ENCODE measurements at places on chromosomes 5 and 9. TPM values are rescaled to one million over a fixed set of nuclear protein-coding genes. Genes with fewer than 3 reads are reported as not detected.

The IL7R gene
- total RNA-seq: 10.6 TPM

The UNC5A gene
- not detected for total RNA-seq

- H3K4me1 ChIP-seq: peaks cover 55% of the 10 kb centered on the region
These were observed 254.5 kb downstream of the ARRDC3 start for GRCh38 chr5:91128604-91129003.

DNA sequence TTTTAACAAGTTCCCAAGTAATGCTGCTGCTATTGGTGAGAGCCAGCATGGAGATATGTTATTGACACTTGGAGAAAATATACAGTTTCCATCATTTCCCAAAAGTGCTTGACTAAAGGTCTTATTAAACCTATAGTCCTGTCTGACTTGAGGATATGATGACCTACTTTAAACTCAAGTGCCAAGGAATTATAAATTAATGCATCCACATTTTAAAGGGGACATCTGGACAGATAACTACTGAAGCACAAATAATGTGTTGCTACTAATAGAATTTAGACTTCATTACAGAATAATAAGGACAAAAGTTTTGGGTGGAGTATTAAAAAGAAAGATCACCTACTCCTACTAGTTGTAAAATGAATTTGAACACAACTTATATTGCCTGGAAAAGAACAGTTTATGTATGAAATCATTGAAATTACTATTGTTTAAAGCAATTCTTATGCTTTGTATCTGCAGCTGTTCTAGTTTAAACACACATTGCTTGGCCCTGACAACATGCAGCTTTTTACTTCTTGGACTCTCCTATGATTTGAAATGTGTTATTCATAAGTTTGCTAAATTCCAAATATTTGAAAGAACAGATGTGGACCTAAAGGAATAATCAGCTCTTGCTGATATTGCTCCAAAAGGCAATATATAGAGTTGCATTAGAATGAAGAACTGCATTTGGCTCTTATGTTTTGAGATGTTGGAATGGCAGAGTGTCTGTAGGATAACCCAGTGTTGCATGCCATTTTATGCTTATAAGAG is 73.4 kb downstream of the SGCD start:
- H3K27ac ChIP-seq: peak overlapping the region; percentile 58
- no peak overlapping the region for H3K4me3 ChIP-seq
- H3K4me1 ChIP-seq: peaks cover 36% of the 10 kb centered on the region
- no peaks in the 10 kb centered on the region for H3K27me3 ChIP-seq
